NCI-H2171 (cell line): ENCODE measurements at places on chromosomes 7 and 10.

- no peak for DNase-seq
Observed at GRCh38 chr10:48477616-48478015, 127.3 kb downstream of the ARHGAP22 start.

- DNase-seq: peak; percentile 37
Observed at GRCh38 chr10:30751678-30752331, 122.3 kb upstream of the LYZL2 start.

DNA sequence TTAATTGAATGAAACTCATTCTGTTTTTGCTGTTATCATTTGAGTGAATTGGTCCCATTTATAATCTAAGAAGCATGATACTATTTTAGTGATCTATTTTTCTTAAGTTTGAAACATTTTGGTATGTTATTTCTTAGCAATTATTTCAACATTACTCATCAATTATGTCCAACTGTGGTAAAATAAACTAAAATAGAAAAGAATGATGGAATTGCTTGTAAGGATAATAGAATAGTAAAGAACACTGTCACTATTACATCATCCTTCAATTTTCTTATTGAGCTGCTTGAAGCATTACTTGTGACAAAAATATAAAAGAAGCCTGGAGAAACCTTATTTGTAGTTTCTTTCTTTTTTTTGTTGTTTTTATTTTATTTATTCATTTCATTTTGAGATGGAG, 42.4 kb downstream of the ZNF487 start:
- no peak for DNase-seq

DNA sequence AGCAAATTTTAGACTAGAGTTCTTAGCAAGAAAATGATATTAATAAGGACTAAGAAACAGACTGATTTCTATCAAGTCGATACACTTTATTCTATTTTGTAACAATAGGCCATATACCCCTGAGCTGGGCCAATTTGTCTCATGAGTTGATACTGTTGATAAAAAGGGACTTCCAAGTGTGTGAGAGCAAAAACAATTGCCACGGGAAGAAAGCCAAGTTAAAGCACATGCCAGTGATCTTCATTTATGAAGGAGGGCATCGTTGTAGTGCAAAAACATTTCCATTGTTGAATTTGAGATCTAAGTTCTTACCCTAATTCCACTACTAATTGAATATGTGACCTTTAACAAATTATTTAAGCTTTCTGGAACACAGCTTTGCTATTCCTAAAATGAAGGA, 119.9 kb downstream of the CNOT4 start:
- DNase-seq: no peak

GRCh38 chr7:71132377-71133231, 660 bp downstream of the GALNT17 start:
- peak; percentile 22 for DNase-seq

DNA sequence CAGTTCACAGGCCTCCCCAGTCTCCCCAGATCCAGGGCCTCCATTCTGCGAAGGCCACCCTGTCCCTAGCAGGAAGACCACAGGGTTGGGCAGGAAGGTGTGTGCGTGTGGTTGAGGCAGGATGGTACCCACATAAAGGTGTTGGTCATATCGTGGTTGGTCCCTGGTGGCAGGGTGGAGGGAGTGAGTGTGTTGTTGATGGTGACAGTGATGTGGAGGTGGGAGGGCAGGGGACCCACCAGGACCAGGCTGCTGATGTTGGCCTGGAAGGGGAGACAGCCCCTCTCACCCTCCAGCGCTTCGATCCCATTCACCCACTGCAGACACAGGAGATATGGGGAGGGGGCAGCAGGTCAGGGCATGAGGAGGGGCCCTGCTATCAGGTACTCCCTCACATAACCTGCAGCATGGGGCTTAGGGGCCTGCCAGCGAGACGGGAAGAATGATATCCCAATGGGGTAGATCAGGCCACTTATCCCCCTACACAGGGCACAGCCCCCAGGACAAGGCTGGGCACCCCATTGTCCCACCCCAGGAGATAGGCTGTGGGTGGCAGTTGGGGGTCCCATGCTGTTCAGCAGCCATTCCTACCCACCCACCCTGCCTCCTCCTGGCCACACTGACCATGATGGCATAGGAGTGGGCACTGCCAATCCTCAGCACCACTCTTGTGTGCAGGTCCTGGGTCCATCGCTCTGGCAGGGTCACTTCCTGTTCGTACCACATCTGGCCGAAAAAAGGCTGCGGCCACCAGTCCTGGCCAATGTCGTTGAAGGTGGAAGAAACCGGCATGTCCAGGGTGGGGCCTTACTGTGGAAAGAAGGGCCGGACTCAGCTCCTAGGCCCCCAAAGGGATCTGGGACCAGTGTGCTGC, 69.0 kb upstream of the ZNF479 start:
- DNase-seq: no peak

- no peak for DNase-seq
Observed at GRCh38 chr10:87635498-87636312, 24.0 kb upstream of the PAPSS2 start.

DNA sequence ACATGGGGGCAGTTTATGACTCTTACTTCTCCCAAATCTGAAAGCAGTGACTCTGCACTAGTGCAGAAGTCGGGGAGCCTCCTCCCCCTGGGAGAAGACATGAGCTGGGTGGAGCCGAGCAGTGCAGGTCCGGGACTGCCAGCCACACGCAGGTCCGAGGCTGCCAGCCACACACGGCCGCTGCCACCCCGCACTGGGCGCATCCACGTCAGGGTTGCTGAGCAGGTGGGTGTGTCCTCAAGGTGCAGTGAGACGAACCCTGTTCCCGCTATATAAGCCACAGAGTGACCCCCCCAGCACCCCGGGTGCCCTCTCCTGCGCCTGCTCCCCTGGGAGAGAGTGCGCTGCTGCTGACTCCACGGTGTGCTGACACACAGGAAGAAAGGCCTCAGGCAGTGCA, 430.2 kb downstream of the PTPRN2 start:
- DNase-seq: no peak

- DNase-seq: no peak
Observed at GRCh38 chr7:117179701-117180100, 143.2 kb downstream of the WNT2 start.

DNA sequence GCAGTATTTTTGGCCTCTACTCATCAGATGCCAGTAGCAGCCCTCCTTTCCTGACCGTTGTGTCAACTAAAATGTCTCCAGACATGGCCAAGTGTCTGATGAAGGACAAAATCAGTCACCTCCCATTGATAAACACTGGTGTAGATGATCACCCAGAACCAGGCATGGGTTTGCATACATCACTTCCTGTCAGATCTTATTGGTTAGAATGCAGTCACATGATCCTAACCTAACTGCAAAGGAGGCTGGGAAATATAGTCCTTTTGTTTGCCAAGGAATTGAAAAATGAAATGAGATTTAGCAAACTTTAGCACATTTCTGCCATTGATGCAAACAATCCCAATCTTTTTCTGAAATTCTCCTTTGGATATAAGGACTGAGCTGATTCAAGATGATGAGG, 141.4 kb downstream of the BUB3 start:
- DNase-seq: no peak

- no peak for DNase-seq
Observed at GRCh38 chr7:20301311-20301939, 29.3 kb upstream of the ITGB8 start.

- no peak for DNase-seq
Observed at GRCh38 chr7:136272934-136273333, 295.8 kb upstream of the MTPN start.

DNA sequence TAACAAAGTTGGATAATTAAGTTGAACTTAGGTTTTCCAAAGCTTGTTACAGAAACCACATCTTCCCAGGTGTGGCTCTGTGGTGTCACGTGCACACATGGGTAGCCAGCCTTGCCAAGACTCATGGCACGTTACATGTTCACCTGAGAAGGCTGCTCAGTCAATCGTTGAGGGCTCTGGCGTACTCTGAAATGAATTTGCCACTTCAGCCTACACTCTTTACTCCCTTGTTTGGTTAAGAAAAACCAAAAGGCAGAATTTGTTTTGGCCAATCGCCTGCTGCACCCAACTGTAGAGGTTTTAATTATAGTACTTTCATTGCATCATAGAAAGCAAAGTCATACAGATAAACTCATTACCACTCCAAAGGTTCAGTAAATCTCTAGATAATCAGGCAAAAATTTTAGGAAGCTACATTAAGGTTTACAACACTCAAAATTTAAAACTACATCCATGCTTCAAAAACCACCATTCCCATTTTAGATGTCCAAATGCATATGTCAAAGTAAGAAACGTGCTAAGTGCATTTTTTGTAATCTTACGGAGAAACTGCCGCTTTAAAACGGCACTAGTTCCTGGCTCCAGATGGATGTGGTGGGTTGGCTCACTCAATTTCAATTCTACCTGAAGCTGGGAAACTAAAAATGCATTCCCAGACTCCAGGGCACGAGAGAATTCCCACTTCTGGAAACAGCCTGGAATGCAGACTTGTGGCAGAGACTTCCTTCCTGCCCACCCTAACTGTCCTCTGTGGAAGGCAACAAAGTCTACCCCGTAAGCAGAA, 88.4 kb downstream of the DIP2C start:
- DNase-seq: no peak

DNA sequence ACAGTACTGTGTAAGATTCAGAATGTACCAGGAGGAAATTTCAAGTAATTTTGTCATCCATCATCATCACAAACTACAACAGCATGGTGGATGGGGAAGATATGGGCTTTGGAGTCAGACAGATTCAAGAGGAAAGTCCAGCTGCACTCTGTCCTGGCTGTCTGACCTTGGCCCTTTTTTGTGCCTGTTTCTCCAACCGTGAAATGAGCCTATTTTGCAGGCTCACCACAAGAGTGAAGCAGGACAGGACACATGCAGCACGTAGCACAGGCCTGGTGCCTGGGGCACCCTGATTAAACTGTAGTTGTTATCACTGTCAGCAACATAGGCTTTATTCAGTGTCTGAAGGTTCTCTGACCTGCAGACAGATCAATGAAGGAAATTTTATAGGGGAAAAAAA, 37.6 kb downstream of the RHOBTB1 start:
- no peak for DNase-seq

GRCh38 chr10:109774121-109774440, 149.2 kb downstream of the XPNPEP1 start:
- no peak for DNase-seq

DNA sequence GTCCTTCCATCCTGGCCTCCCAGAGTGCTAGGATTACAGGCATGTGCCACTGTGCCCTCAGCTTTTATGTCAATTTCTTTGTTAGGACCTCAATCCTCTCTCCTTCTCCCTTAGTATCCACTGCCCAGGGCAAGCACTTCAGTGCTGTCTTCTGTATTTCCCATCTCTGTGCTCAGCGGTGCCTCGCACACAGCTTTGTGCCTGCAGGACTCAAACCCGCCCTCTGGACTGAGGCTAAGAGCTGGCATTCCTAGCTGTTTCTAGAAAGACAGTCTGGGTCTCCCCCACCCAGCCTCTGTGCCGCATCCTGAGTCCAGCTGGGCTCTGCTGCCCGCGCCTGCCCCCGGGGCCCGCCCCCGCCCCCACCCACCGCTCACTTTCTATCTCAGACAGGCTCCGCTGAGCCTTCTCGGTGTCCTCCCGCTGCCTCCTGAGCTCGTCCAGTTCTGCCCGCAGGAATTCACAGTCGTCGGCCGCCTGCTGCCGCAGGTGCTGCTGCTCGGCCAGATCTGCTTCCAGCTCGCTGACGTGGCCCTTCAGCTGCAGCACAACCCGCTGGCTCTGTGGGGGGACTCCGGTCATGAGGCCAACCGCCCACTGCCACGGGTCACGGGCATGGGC, 67.3 kb downstream of the SPDYE5 start:
- DNase-seq: no peak

- DNase-seq: no peak
Observed at GRCh38 chr7:28623105-28623730, 210.9 kb downstream of the CREB5 start.
